Stimulated activated CD8-positive, alpha-beta memory T cell treated with anti-CD3 and anti-CD28 coated beads, Interleukin-2, amount 100 ng/mL, for 1 hour (primary cell): ENCODE measurements at places on chromosomes 1 and 21.

DNA sequence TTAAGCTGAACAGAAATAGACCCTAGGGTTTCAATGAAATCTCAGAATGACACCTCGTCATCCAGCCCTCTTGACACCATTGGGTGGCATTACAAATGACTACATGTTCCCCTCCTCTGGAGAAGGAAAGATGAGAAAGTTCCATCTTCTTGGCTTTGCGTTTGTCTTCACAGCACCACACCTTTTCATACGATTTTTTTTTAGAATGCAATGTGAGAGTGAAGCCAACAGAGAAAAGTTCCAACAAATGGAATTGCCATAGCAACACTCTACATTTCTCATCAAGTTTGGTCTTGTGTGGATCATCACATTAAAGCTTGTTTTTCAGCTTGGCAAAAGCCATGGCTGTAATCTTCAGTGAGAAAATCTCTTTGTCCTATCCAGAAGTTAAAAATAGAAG, 183.4 kb upstream of the SNX7 start:
- no peak for DNase-seq

- peak; percentile 26 for DNase-seq
Measured at GRCh38 chr1:117658676-117659075, 52.8 kb downstream of the TENT5C start.

DNA sequence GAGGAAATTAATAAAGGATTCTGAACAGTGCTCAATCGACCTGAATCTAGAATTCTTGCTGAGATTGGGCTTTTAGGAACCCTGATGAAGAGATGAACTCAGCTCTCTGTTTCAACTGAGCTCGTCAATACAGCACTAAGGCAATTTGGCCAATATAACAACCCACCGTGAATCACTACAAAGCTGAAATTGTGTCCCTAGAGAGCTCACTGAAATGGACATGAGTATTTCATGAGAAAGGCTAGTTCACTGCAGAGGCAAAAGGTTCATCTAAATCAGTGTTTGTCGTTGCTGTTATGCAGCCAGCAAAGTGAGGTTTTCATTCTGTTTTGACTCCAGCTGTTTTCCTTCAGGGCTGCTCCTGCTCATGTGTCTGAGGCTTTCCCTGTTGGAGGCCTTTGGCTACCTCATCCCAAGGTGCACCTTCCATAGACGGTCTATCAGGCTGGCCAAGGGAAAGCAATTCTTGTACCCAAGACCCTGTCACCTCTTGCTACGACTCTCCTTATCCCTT, 83.5 kb downstream of the URB2 start:
- no peak for DNase-seq

DNA sequence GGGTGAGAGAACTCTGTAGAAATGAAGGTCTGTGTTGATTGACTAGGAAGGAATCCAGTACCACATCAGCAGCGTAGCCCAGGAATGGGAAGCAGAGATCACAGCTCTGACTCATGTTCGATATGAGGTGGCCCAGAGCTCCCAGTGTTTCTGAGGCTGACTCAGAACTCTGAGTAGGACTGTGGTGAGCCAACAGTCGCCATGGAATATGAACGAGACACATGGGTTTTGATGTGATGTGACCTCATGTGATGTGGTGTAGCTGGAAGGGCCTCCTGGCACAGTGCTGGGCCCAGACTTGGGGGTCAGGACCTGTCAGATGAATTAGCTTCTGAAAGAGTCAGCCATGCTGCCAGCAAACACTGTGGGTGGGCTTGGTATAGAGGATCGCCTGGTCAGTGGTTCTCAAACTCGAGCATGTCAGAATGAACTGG, 237.0 kb downstream of the MRPL39 start:
- DNase-seq = no peak

- no peak for DNase-seq
Measured at GRCh38 chr1:38527373-38527966, 332.1 kb downstream of the RRAGC start.
